ENCODE measurements at places on chromosomes 12 and 14.
A peak's percentile ranks its signal among the peaks of the same experiment; 100 is the strongest.

GRCh38 chr12:26226629-26227360, 31.4 kb downstream of the SSPN start:
- no peak for DNase-seq

DNA sequence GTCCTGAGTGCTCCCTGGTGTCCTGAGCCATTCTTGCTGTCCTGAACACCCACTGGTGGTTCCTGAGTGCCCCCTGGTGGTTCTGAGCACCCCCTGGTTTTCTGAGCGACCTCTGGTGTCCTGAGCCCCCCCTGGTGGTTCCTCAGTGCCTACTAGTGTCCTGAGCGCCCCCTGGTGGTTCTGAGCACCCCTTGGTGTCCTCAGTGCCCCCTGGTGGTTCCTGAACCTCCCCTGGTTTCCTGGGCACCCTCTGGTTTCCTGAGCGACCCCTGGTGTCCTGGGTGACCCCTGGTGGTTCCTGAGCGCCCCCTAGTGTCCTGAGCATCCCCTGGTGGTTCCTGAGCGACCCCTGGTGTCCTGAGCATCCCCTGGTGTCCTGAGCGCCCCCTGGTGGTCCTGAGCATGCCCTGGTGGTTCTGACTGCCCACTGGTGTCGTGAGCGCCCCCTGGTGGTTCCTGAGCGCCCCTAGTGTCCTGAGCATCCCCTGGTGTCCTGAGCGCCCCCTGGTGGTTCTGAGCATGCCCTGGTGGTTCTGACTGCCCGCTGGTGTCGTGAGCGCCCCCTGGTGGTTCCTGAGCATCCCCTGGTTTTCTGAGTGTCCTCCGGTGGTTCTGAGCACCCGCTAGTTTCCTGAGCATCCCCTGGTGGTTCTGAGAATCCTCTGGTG, 473.1 kb downstream of the TMEM121 start:
- DNase-seq: no peak

DNA sequence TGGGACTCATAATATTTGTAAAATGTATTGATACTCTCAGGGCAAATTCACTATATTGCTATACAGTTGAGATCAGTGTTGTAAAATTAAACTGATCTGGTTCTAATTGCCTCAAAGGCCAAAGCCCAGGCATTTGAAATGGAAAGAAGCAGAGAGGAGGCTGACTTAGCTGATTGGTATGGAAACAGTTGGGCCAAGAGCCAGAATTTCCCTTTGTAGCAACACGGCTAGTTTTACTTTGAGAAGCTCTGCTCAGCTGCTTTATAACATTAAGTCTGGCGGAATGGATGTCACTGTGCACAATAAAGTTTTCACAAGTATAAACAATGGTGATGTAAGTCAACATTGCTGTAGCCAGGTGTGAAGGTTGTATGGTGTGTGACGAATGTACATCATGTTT, 186.4 kb downstream of the MSRB3 start:
- no peak for DNase-seq

DNA sequence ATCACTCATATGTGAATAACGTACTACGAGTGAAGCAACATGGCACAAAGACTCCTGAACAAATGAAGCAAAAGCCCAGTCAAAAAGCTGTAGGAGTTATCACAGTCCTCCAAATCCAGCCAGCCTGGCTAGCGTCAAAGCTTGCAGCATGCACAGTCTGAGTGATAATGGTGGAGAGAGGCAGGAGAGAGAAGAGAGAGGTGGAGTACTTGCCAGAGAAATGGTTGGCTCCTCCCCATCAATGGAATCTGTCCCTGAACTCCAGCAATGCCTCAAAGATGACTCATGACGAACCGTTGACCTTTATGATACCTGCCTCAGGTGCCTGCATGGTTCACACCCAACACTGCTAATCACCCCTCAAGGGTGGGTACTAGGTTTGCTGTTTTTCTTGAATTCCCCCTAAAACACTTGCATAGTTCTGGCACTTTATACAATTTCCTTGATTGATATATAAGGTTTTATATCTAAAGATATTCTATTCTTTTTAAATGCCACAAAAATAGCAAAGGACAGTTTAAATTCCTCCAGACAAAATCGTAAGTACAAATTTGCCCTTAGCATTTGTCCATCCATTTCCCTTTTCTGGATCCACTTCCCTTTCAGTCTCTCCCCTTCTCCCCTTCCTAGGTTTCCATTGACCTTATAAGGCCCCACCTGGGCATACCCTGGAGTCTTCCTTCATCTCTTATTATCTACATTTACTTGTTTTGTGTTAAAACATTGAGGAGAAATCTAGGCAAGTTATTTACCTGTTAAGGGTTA, 10.2 kb downstream of the ARHGDIB start:
- no peak for DNase-seq

- DNase-seq: no peak
Measured at GRCh38 chr12:89701606-89702206, 6.9 kb downstream of the ATP2B1 start.

DNA sequence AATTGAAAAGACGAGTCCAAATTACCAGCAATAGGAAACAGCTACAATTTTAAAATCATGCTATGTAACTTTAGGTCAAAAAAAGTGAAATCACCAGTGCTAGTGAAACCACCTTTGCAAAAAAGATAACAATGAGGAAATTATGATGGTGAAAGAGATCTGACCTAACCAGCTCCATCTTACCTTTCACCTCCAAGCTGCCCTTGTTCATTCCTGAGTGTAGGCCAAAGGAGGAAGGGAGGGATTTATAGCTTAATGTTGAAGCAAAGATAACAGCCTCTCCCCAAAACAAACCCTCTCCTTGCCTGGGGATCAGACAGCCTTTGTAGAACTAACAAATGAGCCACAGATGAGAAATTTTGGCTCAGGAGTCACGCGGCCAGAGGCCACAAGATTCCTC, 83.2 kb upstream of the EIF5 start:
- DNase-seq: no peak

- no peak for DNase-seq
Measured at GRCh38 chr14:100665511-100666032, 61.1 kb upstream of the DLK1 start.

- peak; percentile 97 for DNase-seq
Measured at GRCh38 chr12:45726603-45727300, 2.8 kb upstream of the ARID2 start.

GRCh38 chr12:43501703-43502102, 50.3 kb downstream of the ADAMTS20 start:
- no peak for DNase-seq

DNA sequence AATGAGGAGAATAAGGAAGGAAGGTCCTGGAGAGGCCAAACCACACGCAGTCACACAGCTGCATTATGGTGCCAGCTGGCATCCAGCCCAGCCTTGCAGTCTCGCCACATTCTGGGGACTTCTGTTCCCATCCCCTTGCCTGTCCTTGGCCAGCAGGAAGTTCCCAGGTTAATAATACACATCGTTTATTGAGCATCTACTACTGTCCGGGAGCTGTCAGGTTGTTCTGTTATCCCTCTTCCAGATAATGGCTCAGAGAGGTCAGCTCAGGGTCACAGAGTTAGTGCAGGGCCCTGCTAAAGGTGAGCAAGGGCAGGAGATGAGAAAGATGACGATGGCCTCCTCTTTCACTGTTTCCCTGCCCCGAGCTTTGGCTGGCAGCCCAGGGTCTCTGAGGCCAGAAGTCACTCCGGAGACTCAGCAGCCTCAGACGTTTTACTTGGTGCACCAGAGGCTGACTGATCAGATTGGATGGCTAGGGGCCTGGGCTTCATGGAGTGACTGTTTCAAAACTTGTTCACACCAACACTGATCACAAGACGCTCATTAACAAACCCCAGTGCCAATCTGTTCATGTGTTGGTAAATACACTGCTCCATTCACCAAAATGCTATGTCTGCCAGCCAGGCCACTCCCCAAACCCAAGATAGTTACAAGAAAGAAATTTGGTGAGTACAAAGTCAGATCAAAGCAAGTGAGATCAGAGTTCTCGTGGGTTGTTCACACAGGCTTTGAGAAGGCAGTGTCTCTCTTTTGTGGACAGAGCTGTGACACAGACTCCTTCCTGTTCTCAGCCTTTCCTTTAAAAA, 79.2 kb downstream of the B4GALNT3 start:
- no peak for DNase-seq

DNA sequence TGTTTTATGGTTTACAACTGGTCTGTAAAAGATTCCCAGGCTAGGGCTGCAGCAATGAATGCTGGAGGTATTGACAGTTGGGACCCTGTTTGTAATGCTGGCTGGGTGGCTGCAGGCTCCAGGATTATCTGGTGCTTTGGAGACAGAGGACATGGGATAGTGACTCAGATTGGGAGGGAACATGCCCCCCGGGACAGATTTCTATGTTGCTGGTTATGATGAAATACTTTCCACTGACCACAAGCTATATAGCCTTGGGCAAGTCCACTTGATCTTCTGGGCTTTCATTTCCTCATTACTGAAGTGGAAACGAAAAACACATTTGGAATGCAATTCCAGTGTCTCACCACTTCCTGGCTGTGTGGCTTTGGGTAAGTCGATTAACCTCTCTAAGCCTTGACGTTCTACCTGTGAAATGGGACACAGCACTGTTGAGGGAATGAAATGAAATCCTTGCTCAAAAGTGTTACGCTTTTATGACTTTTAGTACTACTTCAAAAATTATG, 6.3 kb upstream of the TPCN1 start:
- peak; percentile 84 for DNase-seq

DNA sequence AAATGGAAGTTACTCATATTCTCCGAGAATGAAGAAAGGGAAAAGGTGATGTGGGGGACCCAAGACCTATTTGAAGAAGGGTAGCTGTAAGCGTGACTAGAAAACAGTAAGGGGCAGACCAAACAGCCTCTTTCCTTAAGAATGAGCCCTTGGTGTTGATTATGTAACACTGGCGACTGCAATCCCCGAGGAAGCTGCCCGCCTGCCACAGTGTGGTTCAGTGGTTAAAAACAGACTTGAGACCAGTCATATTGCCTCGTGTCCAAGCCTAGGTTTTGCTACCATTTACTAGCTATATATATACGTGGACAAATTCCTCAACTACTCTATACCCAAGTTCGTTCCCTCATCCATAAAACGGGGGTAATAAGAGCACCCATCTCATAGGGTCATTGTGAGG, 49.1 kb downstream of the SSPN start:
- no peak for DNase-seq

DNA sequence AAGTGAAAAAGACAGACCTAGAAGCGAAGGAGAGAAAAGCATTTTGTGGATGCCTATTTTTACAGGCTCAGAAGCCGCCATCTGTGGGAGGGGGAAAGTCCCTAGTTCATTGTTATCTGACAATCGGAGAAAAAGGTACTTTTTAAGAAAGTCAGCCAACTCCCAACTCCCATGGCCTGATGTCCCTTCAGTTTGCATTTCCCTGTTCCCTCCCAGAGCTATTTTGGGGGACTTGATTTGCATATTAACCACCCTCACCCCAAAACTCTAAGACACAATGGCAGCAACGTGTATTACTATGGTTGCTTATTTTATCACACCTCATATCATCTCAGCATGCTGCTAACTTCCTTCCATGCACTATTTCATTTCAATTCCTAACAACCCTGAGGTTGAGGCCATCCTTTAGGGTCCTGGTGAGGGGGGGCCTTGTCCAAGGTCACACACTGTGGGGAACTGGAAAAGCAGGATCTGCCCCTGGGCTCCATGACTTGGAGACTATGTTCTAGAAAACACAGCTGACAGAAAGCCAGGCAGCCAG, 18.7 kb downstream of the HVCN1 start:
- DNase-seq: no peak

GRCh38 chr14:100239840-100240667, 1.1 kb downstream of the YY1 start:
- peak; percentile 82 for DNase-seq

GRCh38 chr14:24972844-24973243, 77.1 kb downstream of the STXBP6 start:
- no peak for DNase-seq

GRCh38 chr14:55593698-55594097, 13.7 kb downstream of the KTN1 start:
- DNase-seq: no peak

- DNase-seq: no peak
Measured at GRCh38 chr14:58215191-58215914, 15.4 kb downstream of the ACTR10 start.

- DNase-seq: no peak
Measured at GRCh38 chr12:122081083-122081696, 2.6 kb downstream of the MLXIP start.

DNA sequence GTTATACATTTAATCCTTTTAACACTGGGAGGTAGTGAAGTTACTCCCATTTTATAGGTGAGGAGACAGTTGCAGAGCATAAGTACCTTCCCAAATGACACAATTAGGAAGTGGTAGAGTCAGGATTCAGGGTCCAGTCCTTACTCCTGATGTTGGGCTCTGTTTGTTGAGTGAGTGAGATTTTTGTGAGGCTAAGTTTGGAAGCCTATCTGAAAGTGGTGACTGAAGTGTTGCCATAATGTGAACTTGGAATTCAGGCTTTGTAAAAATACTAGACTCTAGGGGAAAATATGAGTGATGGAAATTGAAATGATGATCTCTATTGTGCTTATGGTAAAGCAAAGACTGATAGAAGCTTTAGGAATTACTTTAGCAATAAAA, 2.2 kb downstream of the NUDT4 start:
- no peak for DNase-seq

GRCh38 chr14:79663453-79663852, 547.9 kb downstream of the DIO2 start:
- no peak for DNase-seq

- DNase-seq: no peak
Measured at GRCh38 chr12:8742501-8742900, 44.7 kb downstream of the RIMKLB start.

DNA sequence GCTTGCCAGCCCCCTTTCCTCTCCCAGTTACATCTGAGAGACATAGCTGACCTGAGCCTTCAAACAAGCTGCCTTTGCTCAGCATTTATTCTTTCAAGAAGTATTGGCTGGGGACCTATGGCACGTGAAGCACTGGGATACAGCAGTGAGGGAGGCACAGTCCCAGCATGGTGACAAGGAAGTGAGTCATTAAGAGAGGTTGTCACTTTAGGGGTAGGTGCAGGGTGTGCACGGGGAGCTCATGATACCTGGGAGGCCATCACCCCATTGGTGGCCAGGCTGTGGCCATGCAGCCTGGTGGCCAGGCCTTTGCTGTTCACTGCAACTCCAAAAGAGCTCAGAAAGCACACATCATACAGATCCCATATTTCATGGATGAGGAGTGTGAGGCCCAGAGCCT, 5.7 kb upstream of the KRT75 start:
- DNase-seq: no peak

DNA sequence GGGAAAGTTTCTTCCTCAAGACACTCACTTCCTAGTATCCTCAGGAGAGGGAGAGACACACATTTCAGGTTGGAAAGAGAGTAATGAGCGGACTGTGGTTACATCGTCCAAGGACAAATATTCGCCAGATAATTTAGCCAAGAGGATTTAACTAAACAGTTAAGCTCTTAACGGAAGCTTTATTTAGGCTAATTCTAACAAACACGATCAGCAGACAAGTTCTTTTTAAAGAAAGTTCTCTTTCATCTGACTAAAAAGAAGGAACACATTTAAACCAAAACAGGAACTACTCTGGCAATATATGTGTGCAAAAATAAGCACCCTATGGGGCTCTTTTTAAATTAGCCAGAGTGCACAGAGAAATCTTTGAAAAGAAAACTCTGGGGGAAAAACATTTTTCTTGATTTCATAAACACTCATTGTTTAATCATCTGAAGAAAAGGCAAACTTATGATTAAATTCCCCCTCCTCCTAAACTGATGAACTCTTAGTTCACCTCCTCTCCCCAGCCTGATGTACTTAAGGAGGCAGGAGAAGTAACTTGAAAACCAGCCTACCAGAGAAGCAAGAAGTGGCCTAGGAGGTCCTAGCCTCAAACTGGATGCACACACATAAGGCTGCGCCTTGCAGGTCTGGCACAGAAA, 13.3 kb upstream of the BTG1 start:
- no peak for DNase-seq
